CD4-positive, alpha-beta memory T cell (primary cell): ENCODE measurements at places on chromosomes 2 and 18. TPM values are rescaled to one million over a fixed set of nuclear protein-coding genes. Genes with fewer than 3 reads are reported as not detected.

GRCh38 chr2:160574468-160575140 is 81.0 kb upstream of the RBMS1 start:
- DNase-seq = no peak

- no peak for DNase-seq
Observed at GRCh38 chr2:166610180-166610912, 116.3 kb upstream of the SCN7A start.

GRCh38 chr2:123566291-123566946 is 458.7 kb upstream of the CNTNAP5 start:
- DNase-seq = no peak

DNA sequence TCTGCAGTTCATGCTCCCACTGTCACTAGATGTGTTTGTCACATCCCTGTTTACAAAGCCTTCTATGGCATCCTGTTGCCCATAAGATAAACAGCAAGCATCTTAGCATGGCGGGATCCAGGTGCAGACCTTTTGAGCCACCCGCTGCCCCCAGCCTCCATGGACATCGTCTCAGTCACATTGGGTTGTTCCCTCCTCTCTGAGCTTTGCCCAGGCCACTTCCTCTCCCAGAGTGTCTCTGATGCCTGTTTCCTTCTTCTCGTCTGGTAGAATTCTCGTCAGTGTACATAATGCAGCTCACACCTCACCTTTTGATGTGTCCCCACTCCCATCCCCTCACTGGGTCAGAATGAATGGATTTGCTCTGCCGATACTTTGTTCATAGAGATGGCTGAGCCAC is 239.0 kb upstream of the APCDD1 start:
- no peak for DNase-seq

DNA sequence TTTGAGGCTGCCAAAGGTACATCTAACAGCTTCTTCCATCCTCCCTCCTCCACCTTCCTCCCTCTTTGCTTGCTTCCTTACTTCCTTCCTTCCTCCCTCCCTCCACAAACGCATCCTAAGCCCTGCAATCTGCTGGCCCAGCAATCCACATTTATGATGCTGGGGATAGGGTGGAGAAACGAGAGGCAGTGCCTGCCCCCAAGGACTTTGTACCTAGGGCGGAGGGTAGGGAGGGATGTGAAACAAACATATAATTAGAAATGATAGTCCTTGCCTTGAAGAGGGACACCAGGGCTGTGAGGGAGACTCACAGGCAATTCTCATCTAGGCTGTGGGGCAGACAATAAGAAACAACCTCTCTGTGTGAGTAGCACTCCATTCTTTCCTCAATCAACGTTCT is 188.3 kb downstream of the ANKRD30B start:
- no peak for DNase-seq

ACSL3 gene
- total RNA-seq = 24.8 TPM

LIPG gene
- total RNA-seq = not detected

DNA sequence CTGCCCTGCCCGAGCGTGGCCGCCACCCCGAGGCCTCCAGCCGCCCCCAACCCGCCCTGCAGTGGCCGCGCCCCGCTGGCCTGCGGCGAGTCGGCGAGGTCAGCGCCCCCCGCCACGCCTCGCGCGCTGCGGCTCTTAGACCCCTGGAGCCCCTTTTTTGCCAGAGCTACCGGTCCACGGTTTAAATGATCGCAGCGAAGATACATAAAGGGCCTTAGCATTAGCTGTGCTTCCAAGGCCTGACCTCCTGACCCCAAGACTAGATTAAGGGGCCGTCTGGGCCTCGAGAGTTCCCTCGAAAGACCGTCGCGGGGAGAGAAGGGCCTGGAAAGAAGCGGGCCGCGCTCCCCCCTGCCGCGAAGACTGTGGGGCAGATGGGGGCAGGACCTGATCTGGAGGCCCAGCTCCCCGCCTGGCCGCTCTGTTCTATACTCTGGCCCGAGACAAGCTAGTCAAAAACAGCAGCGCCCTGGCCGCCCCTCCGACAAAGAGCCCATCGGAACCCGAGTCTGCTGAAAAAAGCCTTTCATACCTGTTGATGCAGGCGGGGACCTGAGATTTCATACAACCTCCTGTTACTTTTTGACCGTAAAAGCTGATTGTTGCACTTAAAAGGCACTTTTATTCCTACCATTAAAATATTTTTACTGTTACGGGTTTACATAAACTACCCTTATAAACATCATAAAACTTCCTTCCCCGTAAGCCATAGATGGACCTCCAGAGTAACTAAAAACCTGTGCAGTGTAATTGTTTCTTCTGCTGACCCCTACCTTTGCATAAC is 68.7 kb upstream of the PSMD14 start:
- DNase-seq = no peak

LRRTM1 gene
- total RNA-seq = not detected
